Stimulated activated CD4-positive, alpha-beta T cell treated with anti-CD3 and anti-CD28 coated beads, Interleukin-15, amount 100 ng/mL, for 24 hours (primary cell): ENCODE measurements at places on chromosomes 3 and 15.

DNA sequence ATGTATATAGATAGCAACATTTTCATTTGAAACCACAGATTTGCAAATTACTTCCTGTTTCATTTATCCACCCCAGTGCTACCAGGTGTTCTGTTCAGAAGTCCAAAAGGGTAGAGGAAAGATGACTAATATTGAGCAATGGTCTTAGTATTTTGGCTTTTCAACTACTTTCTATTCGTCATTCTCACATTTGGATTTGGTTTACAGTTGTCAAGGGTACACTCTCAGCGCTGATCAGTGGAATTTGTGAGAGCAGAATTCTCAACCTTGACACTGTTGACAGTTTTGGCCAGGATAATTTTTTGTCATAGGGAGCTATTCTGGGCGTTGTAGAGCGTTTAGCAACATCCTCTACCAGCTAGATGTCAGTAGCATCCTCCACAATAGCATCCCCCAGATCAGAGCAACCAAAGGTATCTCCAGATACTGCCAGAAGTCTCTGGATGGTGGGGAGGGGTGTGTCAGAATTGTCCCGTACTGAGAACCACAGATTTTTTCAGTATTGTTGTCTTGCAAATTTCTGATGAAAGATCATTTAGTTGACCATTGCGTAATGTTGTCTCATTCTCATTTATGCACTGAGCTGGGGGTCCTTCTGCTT lies 4.2 kb downstream of the HMCES start:
- peak; percentile 28 for DNase-seq

- DNase-seq = no peak
Observed at GRCh38 chr3:81105789-81106488, 655.5 kb downstream of the GBE1 start.

- no peak for DNase-seq
Observed at GRCh38 chr15:100277087-100277855, 64.5 kb downstream of the ADAMTS17 start.

DNA sequence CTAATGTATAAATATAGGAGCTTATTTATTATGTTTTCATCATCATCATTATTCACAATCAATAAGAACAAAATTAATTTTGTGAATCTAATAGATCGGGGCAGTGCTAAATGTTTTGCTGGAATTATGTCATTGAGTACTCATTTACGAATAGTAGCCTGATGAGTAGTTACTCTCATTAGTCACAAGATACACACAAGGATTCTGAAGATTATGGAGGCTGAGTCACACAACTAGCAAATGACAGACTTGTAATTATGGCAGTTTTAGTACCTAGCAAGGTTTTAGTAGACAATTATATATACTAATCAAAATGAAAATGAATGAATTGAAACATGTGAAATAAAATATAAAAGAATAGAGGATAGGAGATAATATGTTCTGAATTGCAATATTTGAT lies 954.2 kb downstream of the CADM2 start:
- no peak for DNase-seq

GRCh38 chr3:143897576-143898295 lies 49.5 kb upstream of the SLC9A9 start:
- DNase-seq = no peak

DNA sequence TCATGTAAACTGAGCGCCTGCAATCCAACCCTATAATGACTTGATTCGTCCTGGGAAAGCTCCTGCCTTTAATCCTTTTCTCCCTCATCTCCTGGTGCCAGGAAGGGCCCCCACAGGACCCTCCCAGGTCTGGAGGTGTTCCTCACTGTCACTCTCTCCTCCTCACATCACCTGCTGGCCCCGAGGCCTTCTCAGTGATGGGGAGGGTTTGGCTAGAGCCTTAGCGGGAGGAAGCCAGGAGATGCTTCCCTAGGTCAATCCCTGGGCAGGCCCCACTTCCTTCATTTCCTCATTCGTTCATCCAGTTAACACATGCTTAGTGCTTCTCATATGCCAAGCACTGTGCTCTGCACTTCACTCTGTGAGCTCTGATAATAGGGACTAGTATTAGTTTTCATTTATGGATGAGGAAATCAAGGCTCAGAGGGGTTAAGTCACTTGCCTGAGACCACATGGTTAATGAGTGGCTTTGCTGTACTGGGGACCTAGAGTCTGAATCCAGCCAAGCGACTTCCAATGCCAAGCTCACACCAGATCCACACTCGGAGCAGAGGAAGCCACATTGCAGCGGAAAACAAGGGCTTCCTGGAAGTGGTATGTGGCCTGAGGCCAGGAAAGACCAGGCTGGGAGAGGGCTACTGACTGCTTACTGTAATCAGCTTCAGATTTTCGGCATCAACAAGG lies 50.3 kb upstream of the CHRNB4 start:
- no peak for DNase-seq

GRCh38 chr3:128497305-128498126 lies 4.5 kb upstream of the GATA2 start:
- DNase-seq = peak; percentile 83

GRCh38 chr3:113251817-113252216 lies 40.5 kb downstream of the BOC start:
- no peak for DNase-seq

GRCh38 chr3:115843206-115843605 lies 219.9 kb downstream of the GAP43 start:
- no peak for DNase-seq

GRCh38 chr3:54536450-54536849 lies 391.4 kb downstream of the LRTM1 start:
- DNase-seq = no peak

GRCh38 chr3:192449036-192449435 lies 278.3 kb downstream of the FGF12 start:
- no peak for DNase-seq

GRCh38 chr3:120749843-120750242 lies 7.3 kb downstream of the GTF2E1 start:
- DNase-seq = no peak

DNA sequence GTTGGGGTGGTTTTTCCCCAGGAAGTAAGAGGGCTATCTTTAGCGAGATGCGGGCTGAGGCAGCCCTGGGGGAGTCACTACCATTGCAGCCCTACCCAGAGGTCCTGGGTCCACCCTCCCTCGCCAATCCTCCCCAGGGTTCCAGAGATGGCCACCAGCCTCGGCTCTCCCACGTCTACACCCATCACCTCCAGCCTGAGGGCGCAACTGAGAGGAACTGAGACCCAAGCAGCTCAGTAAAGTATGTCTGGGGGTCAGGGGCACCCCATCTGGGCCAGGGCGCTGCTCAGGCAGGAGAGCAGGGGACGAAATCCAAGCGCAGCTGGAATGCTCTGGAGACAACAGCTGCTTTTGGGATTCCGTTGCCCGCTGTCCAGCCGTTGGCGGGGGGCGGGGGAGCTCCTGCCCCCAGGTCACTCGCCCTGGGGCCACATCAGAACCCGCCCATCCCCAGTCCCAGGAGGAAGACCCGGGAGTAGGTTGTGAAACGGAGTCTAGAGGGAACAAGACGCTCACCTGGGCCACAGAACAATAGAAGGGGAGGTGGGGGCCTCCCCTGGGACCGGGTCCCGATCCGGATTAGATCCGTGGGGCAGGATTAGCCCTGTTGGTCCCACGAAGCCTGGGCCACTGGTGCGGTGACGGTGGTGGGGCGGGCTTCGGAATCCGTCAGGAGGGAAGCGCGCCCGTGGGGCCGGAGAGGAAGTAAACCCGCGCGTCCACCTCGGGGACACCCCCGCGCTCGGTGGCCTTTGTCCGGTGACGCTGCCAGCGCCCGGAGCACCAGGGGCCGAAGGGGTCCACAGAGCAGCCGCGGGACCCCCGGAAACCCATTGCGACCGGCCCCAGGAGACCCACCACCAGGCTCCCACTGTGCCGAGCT lies 1.4 kb upstream of the NDUFAF3 start:
- DNase-seq = peak; percentile 57

- no peak for DNase-seq
Observed at GRCh38 chr3:26099692-26100091, 309.8 kb downstream of the OXSM start.

DNA sequence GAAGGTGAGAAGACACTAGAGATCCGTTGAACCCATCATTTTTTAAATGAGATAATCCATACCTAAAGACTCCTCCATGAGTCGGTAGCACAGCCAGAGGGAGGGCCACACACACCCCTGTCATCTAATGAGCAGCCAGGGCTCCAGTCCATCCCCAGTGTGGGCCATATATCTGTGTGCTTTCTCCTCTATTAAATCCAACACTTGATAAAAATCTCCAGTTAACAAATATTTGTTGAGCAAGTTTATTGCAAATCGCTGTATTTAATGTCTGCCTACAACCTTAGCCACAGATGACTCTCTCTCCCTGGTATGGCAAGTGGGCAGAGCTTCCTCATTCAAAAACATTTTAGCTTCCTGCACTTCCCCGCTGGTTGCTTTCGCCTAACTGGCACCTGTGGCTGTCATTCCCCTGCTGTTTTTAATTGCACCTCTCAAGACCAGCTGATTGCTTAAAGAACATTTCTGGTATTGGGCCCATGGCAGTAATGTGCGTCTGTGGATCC lies 82.8 kb downstream of the SMAD3 start:
- peak; percentile 13 for DNase-seq

- DNase-seq = no peak
Observed at GRCh38 chr3:50250514-50250913, 14.5 kb downstream of the GNAI2 start.

DNA sequence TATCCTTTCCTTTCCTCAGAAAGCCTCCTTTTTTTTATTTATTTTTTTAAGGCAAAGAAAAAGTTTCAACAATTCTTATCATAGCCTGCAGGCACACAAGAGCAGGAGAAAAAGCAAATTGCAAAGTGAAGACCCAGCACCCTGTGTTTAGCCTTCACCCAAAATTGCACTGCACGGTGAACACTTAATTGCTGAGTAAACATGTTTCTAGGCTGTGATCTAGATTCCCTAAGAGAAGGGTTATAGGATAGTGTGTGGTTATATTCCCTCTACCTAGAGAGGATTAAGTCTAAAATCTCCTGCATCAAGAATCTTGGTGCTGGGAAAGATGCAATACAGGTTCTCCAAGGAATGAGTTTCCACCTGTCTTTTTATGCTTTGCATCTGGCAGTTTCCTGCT lies 70.2 kb upstream of the BFSP2 start:
- DNase-seq = no peak

DNA sequence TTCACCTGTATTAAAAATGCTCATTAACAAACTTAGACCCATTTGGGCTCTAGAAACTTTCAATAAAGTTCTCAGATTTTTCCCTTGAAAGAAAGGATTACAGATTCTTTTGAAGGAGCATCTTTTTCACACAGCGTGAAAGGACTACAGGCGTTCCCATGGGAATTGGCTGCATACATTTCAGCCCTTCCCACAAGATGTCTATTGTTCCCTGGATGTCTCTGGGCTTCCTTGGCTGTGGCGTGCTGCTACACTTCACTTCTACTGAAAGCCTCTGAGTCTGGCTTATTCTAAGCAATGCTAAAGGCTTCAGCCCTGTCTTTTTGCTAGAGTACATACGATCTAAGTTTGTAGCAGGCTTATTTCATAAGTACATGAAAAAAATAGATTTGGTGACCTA lies 1.4 kb downstream of the VEPH1 start:
- DNase-seq = no peak

- no peak for DNase-seq
Observed at GRCh38 chr3:150840802-150841515, 64.3 kb downstream of the MINDY4B start.

DNA sequence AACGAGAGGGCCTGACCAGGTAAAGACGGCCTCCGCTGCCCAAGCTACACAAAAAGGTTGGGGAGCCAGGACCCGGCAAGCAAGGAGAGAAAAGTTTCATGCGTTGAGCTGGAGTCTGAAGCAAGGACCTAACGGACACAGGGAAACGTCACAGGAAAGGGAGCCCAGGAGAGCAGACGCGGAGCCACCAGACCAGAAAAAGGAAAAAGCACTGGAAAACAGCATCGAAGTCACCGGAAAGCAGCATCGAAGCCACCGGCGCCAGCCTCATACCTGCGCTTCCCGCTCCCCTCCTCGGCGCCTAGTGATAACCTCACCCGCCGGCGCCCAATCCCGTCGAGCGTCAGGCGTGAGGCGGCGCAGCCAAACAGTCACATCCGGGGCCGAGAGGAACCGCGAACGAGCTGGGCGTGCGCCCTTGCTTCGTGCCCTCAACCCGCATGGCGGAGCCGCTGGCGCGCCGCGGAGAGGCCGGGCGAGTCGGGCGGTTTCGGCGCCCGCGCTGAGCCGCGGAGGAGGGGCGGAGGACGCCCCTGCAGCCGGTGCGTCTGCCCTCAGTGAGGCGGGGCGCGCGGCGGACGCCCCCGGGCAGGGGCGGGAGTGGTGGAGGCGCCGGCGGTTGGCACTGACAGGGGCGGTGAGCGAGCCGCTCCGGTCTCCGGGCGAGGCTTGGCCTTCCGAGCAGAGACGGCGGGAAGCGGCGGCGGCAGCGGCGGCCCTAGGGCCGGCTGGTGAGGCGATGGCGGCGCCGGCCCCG lies at the start of the genes FBXO45 and WDR53:
Gene FBXO45 (plus strand): TSS at position 415 of the 757 bp plus-strand sequence. CDS start 325 bp downstream, at position 740.
Gene WDR53 (minus strand): TSS at position 309 of the 757 bp plus-strand sequence. CDS start 7,079 bp downstream, outside the sequence.
- DNase-seq = peak; percentile 96

GRCh38 chr3:121152573-121152972 lies 244.6 kb downstream of the STXBP5L start:
- DNase-seq = no peak
